Stimulated activated CD8-positive, alpha-beta memory T cell treated with anti-CD3 and anti-CD28 coated beads, Interleukin-2, amount 100 ng/mL, for 1 hour (primary cell): ENCODE measurements at places on chromosomes 12 and 14.

DNA sequence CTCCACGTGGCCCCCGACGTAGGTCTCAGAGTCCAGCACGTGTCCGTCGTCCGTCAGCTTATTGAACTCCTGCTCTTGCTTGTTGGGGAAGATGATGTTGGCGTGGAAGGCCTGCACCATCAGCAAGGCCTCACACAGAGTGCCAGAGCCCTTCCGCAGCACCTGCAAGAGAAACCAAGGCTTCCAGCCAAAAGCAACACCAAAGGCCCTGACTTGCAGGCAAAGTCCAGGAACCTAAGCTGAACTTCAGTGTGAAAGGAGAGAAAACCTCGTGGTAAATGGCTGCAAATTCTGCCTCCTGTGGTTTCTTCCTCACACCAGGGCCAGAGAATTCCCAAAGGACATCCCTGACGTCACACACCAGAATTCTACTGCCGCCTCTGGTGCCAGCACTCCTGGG lies 14.5 kb downstream of the POLE start:
- no peak for DNase-seq

DNA sequence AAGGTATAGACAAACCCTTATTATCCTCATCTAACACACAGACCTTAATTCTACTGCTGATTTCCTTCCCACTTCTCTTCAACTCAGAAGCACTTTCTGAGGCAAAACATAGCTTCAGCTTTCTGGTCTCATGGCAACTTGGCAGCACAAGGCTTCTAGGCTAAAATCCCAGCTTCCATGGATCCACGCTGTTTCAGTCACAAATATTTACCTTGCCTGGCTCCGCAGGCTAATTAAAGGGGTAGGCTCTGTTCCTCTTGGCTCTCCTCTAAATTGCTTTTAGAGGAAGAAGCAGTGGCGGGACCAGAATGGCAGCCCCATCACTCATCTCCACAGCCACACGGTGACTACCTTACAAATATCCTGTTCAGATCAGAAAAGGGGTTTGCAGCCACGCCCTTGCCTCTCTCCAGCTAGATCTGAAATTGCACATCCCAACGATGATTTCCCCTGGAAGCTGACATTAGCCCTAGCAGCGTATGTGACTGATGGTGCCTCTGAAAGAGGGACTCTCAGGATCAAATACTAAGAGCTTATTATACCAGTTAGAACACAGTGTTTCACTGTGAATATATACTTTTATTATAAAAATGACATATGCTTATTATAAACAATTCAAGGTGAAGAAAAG lies 221.5 kb upstream of the NUDT4 start:
- DNase-seq: no peak

- DNase-seq: no peak
These were observed 27.3 kb downstream of the ZC3H14 start for GRCh38 chr14:88590173-88590572.

DNA sequence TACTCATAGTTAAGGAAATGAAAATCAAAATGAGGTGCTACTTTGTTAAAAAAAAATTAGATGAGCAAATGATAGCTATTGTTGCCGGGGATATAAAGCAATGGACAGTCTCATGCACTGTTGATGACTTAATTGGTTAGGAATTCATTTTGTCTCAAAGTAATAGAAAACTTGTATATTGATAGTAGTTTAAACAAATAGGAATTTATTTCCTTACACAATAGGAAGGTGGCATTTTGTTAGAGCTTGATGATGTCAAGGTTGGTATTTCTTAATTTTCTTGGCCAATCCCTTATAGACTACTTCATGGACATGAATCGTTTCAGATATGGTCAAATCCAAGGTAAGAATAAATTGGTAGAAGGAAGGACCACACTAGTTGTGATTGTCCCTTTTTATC lies 7.8 kb downstream of the PRPF39 start:
- DNase-seq: no peak

- no peak for DNase-seq
These were observed 37.3 kb downstream of the PPP1R12A start for GRCh38 chr12:79897617-79898016.

DNA sequence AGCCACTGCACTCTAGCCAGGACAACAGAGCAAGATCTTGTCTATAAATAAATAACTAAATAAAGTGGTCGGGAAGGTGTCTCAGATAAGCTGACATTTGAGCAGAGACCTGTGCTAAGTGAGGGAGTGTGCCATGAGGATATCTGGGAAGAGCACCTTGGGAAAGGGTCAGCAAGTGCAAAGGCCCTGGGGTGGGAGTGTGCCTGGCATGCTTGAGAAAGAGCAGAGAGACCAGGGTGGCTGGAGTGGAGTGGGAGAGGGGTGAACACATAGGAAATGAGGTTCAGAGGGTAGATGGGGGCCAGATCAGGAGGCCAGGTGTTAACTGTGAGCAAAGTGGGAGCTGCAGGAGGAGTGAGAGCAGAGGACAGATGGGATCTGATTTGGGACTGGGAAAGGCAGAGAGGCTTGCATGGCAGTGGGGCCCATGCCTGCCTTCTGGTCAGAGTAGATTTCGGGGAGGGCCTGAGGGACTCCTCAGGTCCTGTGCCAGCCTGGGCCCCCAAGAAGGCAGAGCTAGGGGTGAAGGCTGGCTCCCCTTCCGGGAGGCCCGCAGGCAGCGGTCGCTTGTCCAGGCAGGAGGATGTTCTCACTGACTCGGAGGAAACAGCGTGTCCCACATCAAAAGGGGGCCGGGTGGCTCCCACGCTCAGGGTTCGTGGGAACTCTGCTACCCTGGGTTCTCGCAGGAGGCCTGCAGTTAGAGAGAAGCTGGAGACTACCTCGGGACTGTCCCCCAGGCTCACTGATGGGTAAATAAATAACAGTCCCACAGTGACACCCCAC lies 32.6 kb downstream of the DTX1 start:
- no peak for DNase-seq

GRCh38 chr12:25904442-25904841 lies 54.0 kb upstream of the RASSF8 start:
- DNase-seq: no peak

- no peak for DNase-seq
These were observed 72.5 kb downstream of the TRAF3 start for GRCh38 chr14:102849526-102850379.

GRCh38 chr14:60933920-60934655 lies 46.8 kb downstream of the TRMT5 start:
- DNase-seq: no peak

DNA sequence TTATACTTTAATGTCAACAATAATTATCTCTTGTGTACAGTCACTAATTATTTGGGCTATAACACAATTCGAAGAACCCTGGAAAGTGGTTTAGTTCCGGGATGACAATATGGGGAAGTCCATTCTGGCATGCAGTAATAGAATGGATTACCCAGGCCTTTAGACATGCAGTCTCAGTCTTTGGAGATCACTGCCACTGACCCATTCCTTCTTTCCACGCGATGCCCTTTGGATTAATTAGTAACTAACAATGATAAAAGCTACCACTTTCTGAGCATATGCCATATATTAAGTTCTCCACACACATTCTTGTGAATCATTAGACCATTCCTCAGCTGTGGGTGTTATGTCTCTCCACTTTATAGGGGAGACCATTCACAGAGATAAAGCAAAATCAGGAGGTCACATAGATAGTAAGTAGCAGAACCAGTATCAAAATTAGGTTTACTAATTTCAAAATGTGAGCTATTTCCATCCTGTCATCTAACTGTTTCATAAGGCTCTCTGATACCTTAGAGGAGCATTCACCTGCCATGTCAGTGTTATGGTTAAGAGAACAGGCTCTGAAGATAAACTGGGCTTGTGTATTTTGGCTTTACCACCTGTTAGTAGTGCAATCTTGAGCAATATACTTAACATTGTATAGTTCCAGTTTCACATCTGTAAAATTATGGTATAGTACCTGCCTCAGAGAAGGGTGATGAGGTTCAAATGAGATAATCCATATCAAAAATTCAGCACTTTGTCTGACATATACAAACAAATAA lies 27.2 kb upstream of the KCNJ8 start:
- no peak for DNase-seq
